RPMI8226 (cell line): ENCODE measurements at places on chromosomes 12 and 14.

DNA sequence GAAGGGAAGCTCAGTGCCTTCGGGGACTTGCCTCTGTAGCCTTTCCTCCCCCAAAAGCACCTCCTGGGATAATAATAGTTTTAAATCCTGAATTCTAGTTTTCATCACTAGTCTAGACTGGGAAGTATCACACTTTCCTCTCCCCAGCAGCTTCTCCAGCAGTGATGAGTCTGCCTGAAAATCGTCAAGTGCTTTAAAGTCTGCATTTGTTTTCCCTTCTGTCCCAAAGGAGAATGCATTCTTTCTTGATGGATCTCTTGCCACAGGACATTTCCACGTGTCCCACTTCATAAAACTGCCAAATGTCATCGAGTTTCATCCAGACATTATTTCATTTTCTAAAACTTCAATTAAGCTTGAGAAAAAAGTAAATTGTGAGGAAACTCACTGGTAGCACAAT lies 15.0 kb downstream of the CSRP2 start:
- DNase-seq = no peak

DNA sequence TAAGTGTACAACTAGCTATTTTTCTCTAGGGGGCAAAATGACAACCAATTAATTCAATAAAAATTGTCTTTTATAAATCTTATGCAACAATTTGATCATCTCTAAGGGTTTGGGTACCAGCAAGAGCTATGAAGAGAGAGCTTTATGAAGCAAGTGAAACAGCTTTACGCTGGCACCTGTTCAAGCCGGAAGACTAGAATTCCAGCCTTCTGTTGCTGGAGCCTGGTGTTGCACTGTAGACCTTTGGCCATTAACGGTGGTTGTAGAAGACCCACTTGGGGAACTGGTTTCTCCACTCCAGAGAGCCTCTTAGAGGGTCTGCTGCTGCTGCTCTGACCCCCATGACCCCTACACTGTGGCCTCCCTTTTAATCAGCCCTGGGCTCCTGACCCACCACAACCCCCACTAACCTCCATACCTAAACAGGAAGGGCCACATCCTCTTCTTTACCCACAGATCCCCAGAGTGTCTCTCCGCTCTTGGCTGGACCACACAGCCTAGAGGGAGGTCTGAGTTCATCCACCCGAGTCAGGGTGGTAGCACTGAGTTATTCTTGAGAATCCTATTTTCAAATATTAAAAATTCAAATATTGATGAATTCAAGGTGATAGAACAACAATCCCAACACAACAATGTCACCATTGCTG lies 54.6 kb upstream of the STON2 start:
- no peak for DNase-seq

- no peak for DNase-seq
Observed at GRCh38 chr12:53193040-53193439, 12.3 kb upstream of the CSAD start.

- no peak for DNase-seq
Observed at GRCh38 chr12:15829949-15830348, 40.8 kb upstream of the EPS8 start.

DNA sequence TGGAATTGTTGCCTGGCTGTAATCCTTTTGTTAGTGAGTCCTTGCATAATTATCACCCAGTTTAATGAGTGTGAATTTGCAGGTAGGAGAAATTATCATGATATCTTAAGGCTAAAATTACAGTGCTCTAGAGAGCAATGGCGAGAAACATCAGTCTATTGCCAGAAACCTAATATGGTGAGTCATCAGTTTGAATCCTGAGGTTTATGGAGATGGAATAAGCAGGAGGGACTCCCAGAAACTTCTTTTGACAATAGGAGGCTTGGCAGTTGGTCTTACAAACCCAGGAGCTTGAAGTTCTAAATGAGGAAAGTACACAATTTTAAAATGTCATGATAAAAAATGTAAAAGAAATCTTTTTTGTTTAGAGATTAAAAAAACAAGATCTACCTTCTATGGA lies 31.5 kb upstream of the CRADD start:
- DNase-seq = no peak

- DNase-seq = no peak
Observed at GRCh38 chr14:93821051-93821450, 32.8 kb upstream of the PRIMA1 start.

DNA sequence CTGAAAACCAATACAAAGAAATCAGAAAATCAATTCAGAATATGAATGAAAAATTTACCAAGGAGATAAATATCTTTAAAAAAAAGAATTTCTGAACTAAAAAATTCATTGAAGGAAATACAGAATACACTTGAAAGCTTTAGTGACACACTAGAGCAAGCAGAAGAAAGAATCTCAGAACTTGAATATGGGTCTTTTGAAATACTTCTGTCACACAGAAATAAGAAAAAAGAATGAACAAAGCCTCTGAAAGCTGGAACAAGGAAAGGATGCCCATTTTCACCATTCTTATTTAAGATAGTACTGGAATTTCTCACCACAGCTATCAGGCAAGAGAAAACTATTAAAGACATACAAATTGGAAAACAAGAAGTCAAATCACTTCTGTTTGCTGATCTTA lies 103.1 kb upstream of the NEDD1 start:
- no peak for DNase-seq

- no peak for DNase-seq
Observed at GRCh38 chr12:72560003-72560769, 288.0 kb downstream of the TRHDE start.

DNA sequence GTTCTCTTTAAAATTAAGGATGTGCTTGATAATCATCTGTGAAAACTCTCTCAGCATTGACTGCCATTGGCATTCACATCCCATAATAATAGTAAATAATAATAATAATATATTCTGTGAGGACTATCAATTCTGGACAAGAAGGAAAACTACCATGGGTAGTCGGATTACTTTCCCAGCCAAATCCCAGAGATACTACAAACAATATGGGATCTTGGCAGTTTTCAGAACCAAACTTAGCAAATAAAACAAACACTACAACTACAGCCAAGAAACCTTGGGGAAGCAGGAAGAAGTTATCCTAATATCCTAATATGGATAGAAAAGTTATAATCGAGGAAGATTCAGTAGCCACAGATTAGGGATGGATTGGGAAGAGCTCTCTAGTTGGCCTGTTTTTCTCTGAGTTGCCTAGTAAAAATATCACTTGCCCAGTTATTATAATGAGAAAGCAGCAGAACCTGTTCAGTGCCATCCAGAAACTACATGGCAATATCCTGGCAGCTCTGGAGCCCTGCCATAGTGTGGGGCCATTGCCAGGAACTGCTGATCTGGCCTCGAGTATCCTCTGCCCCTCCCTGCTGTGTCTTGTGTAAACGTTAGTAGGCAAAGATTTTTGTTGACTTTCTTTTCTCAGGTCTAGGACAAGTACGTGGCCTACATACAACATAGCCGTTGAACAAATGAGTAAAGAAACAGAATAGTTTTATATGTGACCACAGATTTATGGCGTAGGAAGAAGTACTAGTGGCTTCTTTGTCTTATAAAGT lies 193.5 kb downstream of the SLC2A13 start:
- no peak for DNase-seq

- DNase-seq = no peak
Observed at GRCh38 chr12:68034567-68034966, 45.3 kb downstream of the IFNG-AS1 start.

GRCh38 chr12:123941624-123942237 lies 30.9 kb downstream of the CCDC92 start:
- DNase-seq = no peak

DNA sequence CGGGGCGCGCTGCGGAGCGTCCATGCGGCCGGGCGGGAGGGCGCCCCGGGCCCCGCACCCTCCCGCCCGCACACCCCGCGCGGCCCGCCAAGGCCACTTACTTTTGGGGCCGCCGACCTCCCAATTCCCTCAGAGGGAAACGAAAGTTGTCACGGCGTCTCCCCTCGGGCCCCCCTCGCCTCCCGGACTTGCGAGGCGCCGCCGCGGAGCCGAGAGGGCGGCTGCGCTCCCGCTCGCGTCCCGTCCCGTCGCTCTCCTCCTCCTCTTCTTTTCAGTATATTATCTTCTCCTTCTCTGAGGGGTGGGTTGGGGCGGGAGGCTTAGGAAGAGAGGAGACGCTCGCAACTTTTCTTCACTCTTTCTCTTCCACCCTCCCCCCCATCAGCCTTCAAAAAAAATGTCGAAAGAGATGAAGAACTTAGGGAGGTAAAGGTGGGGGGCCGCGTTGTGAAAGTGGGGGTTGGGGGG lies 613 bp downstream of the DUSP16 start:
- peak; percentile 39 for DNase-seq

DNA sequence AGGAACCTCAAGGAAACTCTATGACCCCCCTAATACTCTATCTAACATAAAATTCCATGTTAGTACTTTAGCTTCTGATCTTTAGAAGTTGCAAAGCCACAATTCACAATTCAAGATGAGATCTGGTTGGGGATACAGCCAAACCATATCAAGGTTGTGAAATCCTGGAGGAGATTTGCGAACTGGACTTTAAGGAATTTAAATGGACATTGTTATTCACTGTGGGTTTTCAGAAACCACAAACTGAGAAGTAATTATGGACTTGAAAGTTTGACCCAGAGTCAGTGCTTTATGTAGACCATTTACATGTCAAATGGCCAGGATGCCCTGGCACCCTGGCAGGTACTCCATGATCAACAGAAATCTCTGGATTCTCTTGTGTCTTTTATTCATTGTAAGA lies 14.2 kb upstream of the CDKL1 start:
- DNase-seq = no peak

DNA sequence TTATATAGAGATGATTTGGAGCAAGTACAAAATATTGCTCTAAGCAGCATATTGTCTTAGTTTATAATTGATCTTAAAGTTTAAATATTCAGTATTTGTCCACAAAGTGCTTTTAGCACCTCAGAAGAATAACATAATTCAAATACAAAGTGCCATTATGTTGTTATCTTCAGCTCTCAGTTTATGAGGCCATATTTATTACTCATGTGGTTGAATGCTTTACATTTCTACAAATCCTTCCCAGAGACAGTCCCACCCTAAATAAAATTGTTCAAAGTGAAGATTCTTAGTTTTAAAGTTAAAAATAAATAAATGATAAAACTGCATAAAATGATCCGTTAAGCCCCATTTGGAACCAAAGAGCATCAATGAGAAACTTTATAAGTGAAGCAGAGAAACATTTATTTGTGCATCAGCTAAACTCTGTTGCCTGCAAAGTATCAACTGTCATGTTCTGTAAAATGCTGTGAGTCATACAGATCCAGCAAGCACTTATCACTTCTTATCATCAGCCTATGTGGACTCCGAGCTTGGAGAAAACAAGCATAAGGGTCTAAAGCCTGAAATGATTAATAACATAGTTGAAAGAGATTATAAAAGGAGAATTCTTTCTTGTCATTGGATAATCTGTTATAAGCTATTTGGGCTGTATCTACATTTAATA lies 218.9 kb downstream of the ADAMTS20 start:
- no peak for DNase-seq

DNA sequence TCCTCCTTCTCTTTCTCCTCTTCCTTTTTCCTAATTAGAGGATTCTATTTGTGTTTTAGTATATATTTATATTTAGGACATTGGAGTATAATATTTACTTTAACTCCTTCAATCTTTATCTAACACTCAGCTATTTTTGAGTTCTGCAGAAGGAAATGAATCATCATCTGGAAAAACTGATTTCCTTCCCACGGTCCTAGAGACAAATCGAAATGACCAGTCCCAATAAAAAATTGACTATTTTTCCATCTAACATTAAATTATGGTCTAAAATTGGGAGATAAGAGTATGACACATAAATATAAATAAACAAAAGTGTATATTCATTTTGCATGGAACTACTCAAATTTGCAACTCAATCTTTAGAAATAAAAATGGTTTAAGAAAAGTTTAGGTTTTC lies 167.4 kb downstream of the TMTC3 start:
- DNase-seq = no peak

DNA sequence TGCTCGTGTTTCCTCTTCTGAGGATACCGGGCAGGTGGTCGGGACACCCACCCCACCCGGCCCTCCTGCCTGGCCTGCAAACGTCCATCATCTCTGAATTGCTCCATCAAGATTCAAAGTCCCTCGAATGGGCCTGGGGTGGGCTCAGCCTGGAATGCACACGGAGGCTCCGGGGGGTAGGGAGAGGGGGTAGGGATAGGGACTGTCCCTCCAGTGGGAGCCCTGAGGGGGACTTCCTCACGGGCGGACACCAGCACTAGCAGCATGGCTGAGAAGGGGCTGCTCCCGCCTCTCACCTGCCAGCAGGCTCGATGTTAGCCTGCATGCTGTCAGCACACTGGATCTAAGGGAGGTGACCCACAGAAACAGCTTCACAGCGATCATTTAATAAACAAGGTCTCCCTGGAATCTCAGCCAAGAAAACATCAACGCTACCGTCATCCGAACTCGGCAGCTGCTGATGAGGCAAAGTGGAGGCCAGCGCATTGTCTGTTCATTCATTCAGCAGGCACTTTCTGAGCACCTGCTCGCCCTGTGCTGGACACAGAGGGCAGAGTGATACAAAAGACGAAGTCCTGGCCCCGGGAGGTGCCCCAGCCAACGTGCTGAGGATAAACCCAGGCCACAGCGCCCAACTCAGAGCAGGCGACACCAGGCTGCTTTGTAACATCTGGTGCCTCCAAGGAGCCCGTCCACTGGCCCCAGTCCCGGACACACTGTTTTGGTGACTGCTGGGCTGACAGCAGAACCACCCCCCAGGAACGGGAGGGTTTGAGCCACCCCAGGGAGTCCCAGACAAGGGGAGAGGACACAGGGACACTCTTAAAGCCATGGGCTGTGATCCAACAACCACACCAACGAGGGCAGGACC lies 6.3 kb downstream of the TMEM179 start:
- DNase-seq = peak; percentile 62

GRCh38 chr12:65685514-65685913 lies 138.8 kb upstream of the HMGA2 start:
- peak; percentile 4 for DNase-seq

DNA sequence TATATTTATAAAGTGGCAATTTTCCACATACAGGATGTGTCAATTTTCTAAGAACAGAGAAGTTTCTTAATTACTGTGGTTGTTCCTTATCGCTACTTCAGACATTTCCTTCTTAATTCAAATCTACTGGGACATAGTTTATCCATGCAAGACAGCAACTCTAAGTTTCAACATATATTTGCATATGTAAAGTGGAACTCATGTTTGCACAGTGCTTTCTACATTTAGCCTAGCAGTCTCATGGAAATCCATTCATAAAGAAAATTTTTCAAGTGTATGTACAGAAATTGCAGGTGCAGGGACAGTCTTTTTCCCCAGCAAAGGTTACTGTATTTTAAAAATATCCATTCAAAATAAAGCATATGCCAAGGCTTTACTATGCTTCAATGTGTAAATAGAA lies 956.7 kb upstream of the SEL1L start:
- DNase-seq = no peak

- peak; percentile 9 for DNase-seq
Observed at GRCh38 chr14:64850369-64851137, 29.2 kb downstream of the SPTB start.

GRCh38 chr12:132236930-132237771 lies 92.2 kb downstream of the GALNT9 start:
- no peak for DNase-seq
